ENCODE measurements at places on chromosomes 12 and 14.

DNA sequence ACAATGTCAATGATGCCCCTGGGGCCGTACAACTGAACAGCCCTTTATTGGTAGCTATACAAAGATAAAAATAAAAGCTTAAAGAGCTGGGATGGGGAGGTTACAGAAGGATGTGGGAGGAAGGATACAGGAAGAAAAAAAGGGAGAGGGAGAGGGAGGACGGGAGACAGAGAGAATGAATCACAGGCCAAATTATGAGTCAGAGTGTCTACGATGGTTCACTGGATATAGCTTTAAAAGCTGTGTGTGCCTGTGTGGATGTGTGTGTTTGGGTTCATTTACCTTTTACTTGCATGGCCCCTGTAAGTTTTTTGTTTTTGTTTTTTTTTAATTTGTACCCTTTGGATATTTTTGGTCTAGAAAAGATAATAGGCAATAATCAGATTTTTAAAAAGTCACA, 111.9 kb downstream of the CCDC60 start:
- no peak for DNase-seq

- DNase-seq: no peak
Measured at GRCh38 chr14:90522571-90523191, 125.9 kb downstream of the CALM1 start.

DNA sequence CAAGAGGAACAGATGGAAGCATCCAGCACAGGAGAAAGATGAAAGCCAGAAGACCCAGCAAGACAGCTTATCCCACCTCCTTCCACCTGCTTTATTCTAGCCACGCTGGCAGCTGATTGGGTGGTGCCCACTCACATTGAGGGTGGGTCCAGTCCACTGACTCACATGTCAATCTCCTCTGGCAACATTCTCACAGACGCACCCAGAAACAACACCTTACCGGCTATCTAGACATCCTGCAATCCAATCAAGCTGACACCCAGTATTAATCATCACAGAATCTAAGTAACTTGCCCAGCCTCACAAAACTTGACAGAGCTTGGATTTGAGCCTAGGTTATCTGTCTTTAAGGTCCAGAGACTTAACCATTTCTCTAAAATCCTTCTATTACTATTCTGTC, 208.9 kb downstream of the PAH start:
- DNase-seq: no peak

DNA sequence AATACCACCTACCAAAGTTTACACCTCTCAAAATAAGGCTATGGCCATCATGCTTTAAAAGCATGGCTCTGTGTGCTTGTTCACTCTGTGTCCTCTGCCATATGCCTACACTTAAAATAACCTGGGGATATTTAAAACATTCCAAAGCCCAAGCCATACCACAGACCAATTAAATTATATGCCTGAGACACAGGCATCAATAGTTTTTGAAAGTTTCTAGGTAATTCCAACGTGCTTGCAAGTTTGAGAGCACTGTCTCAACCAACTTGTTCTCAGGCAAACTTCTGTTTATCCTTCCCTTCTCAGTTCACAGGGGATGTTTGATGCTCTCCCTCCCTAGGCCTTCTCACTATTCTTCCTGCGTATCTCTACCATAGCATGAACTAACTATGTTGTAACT, 3.4 kb upstream of the FRMD6 start:
- no peak for DNase-seq

All from suppressor macrophage treated with lipopolysaccharide for 4 hours (primary cell).